ENCODE measurements at places on chromosomes 1 and 21.
A peak's percentile ranks its signal among the peaks of the same experiment; 100 is the strongest.

- DNase-seq = no peak
These were observed 93.5 kb downstream of the KIF26B start for GRCh38 chr1:245248231-245248731.

- DNase-seq = peak; percentile 51
These were observed 23.1 kb upstream of the CNN3 start for GRCh38 chr1:94949681-94950661.

DNA sequence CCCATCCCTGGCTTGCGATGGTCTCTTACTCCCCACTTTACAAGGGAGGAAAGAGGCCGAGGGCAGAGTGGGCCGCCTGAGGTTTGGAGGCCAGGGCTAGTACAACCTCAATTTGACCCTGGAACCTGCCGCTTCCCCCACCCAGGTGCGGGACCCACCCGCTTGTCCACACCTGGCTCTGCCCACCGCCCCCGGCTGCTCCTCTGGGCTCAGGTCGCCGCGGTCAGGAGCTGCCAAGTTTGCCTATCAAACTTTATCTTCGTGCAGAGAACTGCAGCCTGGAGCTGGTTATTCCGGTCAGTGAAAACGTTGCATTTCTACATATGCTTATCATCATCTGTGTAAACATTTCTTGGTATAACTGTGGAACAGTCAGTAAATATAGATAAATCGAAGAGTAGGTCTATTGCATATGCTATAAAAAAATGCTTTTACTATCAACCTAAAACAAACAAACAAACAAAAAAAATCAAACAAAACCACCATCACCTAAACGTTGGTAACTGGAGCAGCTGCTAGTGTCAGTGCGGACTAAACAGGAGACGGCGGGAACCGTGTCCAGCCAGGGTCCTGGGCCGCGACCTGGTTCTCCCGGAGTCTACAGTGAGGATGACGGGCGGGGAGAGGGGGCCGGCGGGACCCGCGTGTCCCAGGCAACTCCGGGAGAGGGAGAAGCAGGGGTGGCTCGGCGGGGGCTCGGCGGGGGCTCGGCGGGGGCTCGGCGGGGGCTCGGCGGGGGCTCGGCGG is 906 bp upstream of the ADARB1 start:
- DNase-seq = peak; percentile 11

GRCh38 chr1:167808690-167809089 is 86.9 kb downstream of the MPZL1 start:
- DNase-seq = no peak

GRCh38 chr1:160219062-160219929 is 14.1 kb downstream of the PEA15 start:
- peak; percentile 67 for DNase-seq

GRCh38 chr1:21100481-21100921 is 76.2 kb downstream of the EIF4G3 start:
- DNase-seq = peak; percentile 14

GRCh38 chr1:178266113-178266512 is 172.2 kb downstream of the RASAL2 start:
- no peak for DNase-seq

GRCh38 chr1:64687725-64688327 is 57.0 kb upstream of the RAVER2 start:
- DNase-seq = peak; percentile 38

DNA sequence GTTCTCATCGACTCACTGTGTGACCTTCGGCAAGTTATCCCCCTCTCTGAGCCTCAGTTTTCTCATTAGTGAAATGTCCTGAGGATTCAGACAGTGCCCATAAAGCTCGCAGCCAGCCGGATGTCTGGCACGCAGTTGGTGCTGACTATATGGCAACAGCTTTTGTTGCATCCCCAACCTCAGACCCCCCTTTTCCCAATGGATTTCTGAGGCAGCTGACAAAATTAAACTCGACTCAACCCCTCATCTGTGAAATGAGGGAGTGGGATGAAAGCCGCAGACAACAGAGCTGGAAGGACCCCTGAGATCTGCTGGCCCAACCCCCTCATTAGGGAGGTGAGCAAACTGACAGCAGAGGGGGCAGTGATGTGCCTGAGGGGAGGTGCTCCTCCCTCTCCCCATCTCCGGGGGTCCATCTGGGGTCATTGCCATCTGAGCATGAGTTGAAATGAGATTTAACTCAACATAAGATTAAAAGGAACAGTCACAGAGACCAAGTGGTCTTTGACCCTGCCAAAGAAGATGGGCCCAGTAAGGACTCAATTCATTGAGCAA is 40.4 kb downstream of the NKAIN1 start:
- no peak for DNase-seq

DNA sequence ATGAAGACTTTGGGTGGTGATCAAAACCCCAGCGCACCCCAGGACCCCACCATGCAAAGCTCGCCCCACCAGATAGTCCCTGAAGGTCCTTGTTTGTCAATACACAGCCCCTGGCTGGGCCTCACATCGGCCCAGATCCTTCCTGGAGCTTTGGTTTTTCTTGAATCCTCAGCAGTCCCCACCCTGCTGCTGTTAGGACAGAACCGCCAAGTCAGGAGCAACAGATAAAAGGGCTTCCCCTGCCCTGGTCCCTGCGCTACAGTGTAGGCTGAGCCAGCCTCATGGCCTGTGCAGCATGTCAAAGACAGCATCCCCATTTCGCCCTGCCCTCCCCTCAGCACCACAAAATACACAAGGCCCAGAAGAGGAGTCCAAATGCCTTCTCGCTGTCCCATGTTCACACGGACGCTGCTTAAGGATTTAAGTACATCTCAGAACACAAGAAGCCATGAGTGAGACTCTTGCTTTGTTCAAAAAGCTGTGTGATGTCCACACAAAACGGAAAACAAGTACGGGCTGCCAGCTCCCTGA is 65.7 kb downstream of the PSMG1 start:
- DNase-seq = no peak

- DNase-seq = no peak
These were observed 39.6 kb downstream of the RGS5 start for GRCh38 chr1:163163163-163163562.

- DNase-seq = no peak
These were observed 26.4 kb upstream of the FMO1 start for GRCh38 chr1:171221665-171222591.

All from fibroblast of skin of right quadriceps (primary cell).